Anterior cingulate cortex (tissue), 58 donors: ENCODE measurements at places on chromosomes 2 and 18.

- no peak for DNase-seq
These were observed 101.3 kb upstream of the SOX11 start for GRCh38 chr2:5590886-5591285.

- no peak for DNase-seq
These were observed 88.0 kb upstream of the SETBP1 start for GRCh38 chr18:44592639-44593038.

DNA sequence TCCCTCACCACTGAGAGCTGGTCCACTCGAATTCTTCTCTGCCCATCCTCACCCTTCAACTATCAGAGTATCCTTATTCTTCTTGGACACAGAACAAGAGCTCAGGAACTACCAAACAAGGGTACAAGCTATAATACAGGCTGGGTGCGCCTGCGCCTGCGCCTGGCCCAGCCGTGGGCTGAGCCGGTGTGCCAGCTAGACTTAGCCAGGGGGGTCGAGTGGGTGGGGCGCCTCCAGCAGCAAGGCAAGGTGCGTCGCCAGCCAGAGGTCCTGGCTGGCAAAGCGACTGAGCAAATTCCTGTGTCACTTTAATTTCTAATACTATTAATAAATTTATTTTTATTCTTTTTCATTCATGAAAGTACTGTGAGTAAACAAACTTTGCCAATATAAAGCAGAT, 1072.6 kb upstream of the PIK3C3 start:
- no peak for DNase-seq

DNA sequence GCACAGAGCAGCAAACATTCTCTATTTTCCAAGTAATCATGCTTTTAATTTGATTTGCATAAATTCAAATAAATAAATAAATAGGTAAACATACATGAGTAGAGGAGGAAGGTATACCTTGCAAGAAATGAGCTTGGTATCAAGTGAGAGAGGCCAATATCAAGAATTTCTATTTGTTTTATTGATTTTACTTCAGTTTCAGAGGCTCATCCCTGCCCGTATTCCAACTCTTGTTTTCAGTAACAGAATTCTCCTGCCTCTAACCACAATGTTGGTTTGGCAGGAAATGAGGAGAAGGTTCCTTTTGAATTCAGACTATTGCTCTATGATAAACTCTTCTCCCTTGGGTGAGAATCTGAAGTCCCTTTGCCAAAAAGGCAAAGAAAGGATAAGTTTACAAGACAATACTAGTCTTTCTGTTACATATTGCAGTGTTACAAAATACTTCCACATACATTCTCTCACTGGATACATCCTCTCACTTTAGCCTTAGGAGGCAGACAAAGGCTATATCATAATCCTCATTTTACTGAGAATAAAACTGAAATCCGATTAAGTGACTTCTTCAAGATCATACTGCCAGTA, 68.3 kb upstream of the ZNF397 start:
- DNase-seq: no peak

DNA sequence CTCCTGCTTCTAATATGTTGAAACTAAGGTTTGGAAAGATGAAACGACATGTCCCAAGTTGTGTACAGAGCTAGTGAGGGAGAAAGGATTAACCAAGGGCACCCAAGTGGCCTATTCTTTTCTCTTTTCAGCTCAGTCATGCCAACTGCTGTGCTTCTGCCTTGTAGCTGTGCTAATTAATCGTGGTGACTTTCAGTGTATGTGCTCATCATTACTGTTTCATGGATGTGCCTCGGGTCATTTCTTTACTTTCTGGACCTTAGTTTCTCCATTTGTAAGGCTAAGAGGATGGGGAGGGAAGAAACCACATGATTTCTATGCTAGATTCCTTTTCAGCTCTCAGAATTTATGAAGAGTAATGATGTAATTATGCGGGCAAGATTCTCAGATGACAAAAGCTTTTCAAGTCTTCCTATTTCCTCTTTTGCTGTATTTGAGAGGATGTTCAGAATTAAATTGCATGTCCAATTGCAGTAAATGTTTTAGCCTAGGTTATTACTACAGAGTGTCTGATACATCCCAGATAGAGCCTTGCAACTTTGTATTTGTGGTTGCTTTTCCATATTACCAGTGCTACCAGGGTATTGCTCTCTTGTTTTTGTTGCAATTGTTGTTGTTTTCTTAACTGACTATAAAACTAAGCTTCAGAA, 621.2 kb downstream of the CNTNAP5 start:
- no peak for DNase-seq

DNA sequence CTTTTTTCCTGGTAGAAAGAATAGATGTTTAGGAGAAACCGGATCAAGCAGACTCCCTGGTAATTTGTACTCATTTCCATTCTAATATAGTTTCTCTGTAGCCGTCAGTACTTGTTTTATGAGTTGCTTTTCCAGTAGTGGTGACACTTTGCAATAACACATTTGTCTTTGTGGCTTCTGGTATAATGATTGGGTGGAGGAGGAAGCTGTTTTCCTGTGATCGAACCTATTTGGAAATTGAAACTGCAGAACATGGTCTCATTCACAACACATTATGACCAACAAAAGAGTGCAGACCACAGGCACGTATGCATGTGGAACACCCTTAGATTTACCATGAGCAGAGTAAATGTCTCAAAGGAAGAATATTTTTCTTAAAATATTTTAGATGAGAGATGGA, 7.6 kb upstream of the SERPINB12 start:
- no peak for DNase-seq

- DNase-seq: no peak
These were observed 290.4 kb upstream of the ZC3H15 start for GRCh38 chr2:186195696-186196095.

- no peak for DNase-seq
These were observed 14.7 kb downstream of the WNT10A start for GRCh38 chr2:218895326-218895725.

GRCh38 chr18:76564655-76565237, 69.7 kb upstream of the ZNF516 start:
- no peak for DNase-seq

GRCh38 chr18:49238433-49239042, 221.9 kb downstream of the DYM start:
- DNase-seq: no peak

DNA sequence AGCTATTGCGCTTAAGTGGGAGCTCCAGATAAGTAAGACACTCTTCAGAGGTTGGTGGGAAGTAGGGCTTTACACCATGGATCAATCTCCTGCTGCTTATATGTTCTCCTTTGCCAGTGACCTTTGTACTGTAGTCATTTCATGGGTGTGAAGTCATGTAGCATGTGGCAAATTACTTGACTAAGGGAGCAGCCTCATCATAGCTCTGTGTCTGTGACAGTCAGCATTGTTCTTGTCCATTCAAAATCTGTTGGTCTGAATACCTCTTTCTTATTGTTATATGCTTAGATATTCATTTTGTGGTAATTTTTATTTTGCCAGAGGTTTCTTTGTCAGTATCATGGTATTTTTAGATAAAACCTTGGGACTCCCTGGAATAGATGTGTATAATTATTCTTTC, 18.2 kb downstream of the SLC4A1AP start:
- DNase-seq: no peak

GRCh38 chr18:74773171-74773624, 175.5 kb downstream of the ZNF407 start:
- DNase-seq: no peak

DNA sequence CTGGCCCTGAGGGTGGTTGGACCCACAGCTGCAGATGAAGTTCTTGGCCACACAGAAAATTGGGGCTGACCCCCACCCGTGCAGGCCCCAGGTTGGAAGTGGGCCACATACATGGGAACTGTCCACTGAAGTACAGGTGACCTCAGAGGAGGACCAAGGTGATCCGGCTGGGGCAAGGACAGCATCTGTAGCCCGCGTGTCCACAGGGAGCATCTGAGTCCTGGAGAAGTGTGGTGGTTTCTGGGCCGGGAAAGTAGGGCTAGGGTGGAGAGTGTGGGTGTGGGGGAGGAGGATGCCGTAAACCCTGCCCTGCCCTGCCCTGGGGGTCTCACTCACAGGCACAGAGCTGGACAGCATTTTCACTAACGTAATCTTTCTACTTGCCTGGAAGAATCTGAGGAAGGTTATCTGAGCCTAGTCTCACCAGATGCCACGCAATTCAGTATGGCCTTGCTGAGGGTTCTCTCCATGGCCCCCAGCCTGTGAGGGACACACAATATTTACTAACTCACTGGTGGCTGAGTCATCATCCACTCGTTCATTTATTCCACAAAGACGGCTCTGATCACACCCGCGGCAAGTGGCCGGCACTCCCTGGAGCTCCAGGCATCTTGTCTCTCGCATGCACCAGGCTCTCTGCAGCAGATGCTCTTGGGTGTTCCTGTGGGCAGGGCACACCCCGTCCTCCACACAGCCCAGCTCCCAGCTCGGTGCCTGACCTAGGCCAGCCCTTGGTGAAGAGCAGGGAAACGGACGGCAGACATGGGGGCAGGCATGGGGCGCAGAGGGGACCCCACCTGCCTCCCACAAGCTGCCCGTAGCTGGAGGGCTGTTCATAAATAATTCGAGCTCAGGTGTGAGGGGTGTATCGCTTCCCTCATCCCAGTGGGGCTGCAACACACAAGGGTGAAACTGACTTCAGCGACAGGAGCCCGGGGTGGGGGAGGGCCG, 51.2 kb downstream of the INHBB start:
- DNase-seq: no peak

- DNase-seq: no peak
These were observed 596.1 kb upstream of the KLHL29 start for GRCh38 chr2:22788749-22789327.

GRCh38 chr2:26430826-26431225, 29.1 kb downstream of the DRC1 start:
- DNase-seq: no peak

DNA sequence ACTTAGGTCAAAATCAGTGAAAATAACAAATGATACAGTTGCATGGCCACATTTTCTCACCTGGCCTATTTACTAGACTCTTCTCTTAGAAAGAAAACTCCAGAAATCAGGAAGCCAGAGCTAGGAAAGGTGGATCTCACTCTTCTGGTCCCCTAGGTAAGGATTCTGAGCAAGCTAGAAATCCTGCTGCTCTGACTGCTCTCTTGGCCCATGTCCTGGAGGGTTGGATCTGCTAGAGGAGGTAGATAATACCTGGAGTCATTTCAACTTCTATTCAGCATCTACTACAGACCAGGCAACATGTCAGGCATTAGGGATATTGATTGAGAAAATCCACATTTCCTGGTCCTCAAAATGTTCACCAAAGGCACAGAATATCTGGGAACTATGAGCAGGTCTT, 34.9 kb downstream of the AKAIN1 start:
- no peak for DNase-seq

DNA sequence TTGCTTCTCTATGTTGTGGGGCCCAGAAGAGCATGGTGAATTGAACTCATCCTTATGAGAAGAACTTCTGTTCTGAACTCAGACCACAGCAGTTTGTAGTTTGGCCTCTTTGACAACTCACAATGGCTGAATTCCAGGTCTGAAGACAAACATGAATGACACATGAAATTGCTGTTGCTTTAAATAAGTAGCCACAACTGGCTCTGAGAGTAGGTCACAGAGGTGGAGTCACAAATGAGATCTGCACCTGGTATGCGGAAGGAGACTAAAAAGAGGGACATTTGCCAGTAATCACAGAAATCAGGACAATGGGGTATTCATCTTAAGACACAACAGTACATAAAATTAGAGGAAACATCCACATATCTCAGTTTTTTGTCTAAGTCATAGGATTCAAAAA, 290.3 kb upstream of the MMADHC start:
- no peak for DNase-seq

GRCh38 chr2:200158647-200159356, 147.7 kb upstream of the SPATS2L start:
- DNase-seq: no peak

DNA sequence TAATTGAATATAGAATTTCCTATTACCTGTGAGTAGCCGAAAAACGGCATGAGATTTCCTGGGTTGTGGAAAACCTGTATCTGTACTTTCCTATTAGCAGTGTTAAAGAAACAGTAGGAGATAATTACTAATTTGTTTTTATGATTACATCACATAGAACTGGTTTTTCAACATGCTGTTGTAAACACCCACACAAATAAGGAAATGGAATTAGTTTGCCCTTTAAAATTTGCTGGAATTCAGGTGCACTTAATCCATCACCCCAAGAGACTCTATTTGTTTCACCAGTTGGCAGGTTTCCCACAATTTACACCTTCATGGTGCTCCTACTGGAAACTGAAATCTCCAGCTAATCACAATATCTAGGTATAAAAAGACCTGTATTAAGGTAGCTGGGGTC, 274.1 kb upstream of the SLC8A1 start:
- DNase-seq: no peak

- peak; percentile 19 for DNase-seq
These were observed 57.8 kb upstream of the RGPD5 start for GRCh38 chr2:109736177-109736827.

DNA sequence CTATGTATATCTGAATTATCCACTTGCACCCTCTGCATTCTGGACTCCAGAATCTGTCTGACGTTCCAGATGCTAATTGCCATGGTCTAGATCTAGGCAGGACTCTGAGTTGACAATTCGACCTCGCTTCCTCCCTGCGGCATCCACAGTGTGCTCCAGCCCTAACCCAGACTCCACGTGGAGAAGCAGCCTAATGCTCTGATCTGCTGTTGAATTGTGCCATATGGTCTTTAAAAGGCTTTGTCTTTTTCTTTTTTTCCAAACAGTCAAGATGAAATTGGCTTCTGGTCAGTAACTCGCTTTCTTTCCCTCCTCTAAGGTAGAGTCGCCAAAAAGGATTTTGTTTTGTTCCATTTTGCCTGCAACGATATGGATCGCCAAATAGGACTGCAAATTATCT, 752.6 kb upstream of the ID2 start:
- DNase-seq: no peak

GRCh38 chr2:203928849-203929248, 7.7 kb upstream of the ICOS start:
- DNase-seq: no peak

- no peak for DNase-seq
These were observed 21.4 kb downstream of the HADHA start for GRCh38 chr2:26223018-26223417.

DNA sequence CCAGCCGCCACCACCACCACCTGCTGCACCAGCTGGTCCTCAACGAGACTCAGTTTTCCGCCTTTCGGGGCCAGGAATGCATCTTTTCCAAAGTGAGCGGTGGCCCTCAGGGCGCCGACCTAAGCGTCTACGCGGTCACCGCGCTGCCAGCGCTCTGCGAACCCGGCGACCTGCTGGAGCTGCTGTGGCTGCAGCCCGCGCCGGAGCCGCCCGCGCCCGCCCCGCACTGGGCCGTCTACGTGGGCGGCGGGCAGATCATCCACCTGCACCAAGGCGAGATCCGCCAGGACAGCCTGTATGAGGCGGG, 1.6 kb downstream of the LRATD1 start:
- DNase-seq: no peak

DNA sequence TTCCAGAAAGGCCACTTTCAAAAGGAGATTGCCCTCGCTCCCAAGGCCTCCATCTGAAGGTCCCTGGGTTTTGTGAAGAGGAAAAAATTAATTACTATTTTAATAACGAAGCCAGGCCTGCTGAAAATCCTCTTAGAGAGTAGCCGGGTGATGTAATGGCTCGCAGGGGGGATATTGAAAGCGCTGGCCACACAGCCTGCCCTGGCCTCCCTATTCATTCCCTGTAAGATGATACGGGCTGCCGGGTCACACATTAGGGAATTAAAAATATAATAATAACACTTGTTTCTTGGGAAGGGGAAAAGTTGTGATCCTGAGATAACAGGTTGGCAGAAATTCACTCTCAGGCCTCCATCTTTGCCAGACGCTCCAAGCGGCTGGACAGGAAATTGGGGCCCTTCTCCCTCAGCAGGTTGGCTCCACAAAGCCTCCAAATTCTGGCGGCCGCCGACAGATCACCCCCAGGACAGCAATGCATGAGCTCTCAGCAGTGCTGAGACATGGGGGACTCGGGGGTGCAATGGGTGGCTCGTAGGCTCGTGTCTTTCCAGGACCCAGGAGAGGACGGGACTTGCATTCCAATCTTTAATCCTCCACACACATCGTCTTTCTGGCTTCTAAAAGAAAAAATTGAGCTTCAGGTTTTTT, 299.9 kb upstream of the SALL3 start:
- no peak for DNase-seq
